ENCODE measurements at places on chromosomes 3 and 15.
A peak's percentile ranks its signal among the peaks of the same experiment; 100 is the strongest.

- no peak for DNase-seq
Observed at GRCh38 chr3:66415867-66416428, 84.9 kb downstream of the LRIG1 start.

DNA sequence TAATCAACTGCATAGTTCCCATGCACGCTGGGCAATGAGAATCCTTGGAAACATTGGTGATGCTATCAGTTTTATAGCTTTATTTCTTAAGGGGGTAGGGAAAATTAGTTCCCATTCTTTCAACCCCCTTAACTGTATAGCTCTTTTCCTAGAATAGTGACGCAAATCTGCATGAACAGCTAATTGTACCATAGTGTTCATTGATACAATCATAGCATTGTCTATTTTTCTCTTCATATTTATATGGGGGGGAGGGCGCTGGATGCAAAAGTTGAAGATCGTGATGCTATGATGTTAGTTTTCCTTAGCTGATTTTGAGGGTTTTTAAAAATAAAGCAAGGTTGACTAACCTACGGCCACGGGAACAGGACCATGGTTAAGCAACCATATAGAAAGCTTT, 32.4 kb upstream of the SAMMSON start:
- DNase-seq = no peak

DNA sequence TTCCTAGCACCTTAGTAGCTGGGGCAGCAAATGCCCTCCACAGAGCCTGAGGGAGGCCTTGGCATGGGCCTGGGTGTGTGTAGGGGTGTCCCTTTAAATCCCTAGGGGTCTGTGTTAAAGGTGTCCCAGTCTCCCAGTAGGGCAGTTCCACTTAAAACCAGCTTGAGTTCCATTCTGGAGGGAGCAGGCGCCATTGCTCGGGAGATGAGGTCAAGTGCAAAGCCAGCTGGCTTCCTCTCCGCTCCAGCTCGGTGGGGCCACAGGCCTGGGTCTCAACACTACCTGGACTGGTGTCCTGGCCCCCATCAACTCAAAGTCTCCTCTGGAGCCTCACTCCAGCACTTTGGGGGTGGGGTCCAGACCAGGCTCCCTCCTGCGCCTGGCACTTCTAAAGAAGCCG, 25.2 kb downstream of the FEM1B start:
- DNase-seq = no peak

- no peak for DNase-seq
Observed at GRCh38 chr15:83200589-83200988, 7.0 kb downstream of the HDGFL3 start.

DNA sequence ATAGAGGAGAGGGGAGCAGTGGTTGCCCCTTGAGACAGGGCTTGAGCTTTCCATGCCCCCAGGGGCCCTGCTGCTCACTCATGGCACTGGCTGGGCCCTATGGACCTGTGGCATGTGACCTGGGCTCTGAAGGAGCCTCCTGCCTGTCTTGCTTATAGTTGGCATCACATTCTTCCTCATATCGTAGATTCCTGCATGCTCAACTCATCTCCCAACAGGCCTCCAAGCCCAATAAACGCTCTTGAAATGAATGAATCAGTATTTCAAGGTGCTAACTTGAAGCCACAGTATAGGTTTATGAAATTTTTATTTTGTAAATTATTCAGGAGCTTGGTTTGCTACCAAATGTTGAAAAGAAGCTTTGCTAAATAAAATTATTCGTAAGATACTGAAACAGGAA, 93.3 kb upstream of the SLC7A14 start:
- no peak for DNase-seq

DNA sequence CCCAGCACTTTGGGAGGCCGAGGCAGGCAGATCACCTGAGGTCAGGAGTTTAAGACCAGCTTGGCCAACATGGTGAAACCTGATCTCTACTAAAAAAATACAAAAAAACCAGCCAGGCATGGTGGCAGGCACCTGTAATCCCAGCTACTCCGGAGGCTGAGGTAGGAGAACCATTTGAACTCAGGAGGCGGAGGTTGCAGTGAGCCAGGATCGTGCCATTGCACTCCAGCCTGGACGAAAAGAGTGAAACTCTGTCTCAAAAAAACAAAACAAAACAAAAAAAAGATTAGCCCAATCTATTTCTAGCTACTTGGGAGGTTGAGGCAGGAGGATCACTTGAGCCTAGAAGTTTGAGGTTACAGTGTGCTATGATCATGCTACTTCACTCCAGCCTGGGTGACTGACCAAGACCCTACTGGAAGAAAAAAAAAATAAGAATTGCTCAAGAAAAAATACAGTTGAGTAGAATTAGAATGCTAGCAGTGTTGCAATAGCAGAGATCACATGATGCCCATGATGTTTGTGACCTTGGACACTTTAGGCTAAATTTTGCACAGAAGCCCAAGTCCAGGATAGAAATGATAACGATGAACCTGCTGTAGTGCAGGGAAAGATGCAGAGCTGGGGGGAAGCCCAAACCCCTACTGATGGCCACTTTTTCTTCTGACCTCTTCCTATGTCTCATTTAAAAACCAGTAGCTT, 162.2 kb downstream of the LPP start:
- DNase-seq = no peak

- DNase-seq = no peak
Observed at GRCh38 chr3:38314764-38315487, 31.7 kb upstream of the XYLB start.

DNA sequence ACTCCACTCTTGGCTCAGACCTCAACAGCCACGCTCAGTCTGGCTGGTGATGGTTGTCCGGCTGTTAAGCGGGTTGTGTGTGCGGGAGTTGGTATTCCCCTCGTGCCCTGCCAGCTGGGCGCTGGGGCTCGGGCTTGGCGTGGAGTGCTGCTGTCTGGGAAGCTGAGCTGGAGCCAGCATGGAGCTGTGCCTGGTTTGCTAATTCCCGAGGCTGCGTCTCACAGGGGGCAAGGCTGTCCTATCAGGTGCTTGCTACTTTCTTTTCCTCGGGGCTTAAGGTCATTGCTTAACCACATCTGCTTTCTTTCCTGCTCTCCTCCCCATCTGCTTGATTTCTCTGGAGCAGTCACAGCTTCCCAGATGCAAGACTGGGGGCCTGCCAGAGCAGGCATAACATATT, 29.9 kb downstream of the PDIA5 start:
- peak; percentile 97 for DNase-seq

DNA sequence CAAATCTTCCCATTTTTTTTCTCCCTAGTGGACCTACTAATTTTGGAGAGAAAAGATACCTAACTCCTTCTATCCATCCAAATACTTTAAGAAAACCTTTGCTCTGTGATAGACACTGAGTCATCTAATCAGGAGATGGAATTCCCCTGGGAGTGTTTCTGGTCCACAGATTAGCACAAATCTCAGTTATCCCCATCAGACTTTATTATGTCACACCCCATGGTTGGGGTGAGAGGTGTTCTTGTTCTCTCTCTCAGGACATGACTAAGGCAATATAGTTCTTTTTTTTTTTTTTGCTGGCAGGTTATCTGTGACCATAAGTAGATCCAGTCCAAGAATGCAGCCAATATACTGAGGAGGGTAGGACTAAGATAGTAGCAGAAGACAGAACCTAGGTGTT, 15.8 kb downstream of the SLC9A9 start:
- DNase-seq = no peak

- DNase-seq = no peak
Observed at GRCh38 chr3:108287146-108287545, 9.2 kb upstream of the HHLA2 start.

DNA sequence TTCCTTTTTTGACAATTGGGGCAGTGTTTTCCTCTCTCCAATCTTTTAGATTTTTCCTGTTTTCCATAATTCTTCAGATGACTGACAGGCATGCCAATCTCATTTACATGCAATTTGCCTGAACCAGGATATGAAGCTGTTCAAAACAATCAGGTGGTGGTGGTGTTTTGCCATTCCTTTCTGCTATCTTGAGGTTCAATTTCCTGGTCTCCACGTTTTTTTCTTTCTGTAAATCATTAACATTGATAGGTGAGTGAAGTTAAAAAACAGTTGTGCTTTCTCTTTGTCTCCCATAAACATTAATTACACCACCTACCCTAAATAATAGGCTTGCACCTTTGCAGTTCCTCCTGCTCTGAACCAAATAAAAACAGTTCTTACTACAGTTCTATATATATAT, 49.1 kb downstream of the C2CD4A start:
- DNase-seq = no peak

- no peak for DNase-seq
Observed at GRCh38 chr3:84100861-84101260, 857.9 kb upstream of the CADM2 start.

- DNase-seq = no peak
Observed at GRCh38 chr3:187742351-187743171, 2.7 kb downstream of the BCL6 start.

GRCh38 chr3:62577153-62577552, 203.8 kb upstream of the FEZF2 start:
- DNase-seq = no peak

GRCh38 chr3:172065527-172065926, 26.1 kb downstream of the FNDC3B start:
- peak; percentile 86 for DNase-seq

DNA sequence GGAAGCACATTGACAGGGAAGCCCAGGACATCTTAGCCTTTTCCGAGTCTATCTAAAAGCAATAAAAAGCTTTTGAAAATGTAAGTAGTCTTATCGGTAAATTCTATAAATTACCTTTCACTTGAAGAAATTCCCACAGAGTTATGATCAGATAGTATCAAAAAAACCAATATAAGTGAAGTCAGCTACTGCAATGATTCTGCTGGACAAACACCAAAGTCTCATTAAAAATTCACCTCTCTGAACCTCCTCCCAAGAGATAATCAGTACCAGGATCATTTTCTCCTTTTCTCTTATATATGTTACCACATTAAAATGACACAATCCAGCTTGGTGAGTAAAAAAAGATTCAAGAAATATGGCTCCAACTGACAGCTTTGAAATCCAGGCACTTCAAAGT, 69.2 kb downstream of the FRMD5 start:
- DNase-seq = no peak

DNA sequence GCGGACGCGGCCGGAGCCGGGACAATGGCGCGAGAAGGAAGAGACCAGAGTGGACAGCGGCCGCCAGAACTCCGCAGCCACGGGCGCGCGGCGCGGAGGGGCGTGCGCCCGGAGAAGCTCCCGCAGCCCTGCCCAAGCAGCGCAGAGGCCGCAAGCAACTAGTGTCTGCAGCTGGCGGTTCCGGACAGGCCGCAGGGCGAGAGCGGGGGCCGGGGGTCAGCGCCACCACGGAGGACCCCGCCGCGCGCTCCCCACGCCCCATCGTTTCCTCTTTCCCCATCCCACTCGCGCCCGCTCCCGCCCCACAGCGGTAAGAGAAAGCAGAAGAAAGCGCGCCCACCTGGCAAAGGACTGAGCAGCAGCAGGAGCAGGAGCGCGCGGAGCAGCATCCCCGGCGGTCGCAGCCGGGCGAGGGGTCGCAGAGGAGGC, 440 bp downstream of the PRTG start:
- no peak for DNase-seq

Measured in DMS 273 treated with DMSO at 0.1 percent for 48 hours (cell line).